ENCODE measurements at places on chromosomes 3 and 15.

- no peak for DNase-seq
Measured at GRCh38 chr15:74422652-74423430, 10.9 kb downstream of the SEMA7A start.

GRCh38 chr3:4806535-4807108 is 172.6 kb upstream of the BHLHE40 start:
- DNase-seq, result no peak

GRCh38 chr3:192684151-192684550 is 43.2 kb downstream of the FGF12 start:
- DNase-seq, result no peak

- DNase-seq, result no peak
Measured at GRCh38 chr15:58865425-58865880, 68.0 kb downstream of the SLTM start.

DNA sequence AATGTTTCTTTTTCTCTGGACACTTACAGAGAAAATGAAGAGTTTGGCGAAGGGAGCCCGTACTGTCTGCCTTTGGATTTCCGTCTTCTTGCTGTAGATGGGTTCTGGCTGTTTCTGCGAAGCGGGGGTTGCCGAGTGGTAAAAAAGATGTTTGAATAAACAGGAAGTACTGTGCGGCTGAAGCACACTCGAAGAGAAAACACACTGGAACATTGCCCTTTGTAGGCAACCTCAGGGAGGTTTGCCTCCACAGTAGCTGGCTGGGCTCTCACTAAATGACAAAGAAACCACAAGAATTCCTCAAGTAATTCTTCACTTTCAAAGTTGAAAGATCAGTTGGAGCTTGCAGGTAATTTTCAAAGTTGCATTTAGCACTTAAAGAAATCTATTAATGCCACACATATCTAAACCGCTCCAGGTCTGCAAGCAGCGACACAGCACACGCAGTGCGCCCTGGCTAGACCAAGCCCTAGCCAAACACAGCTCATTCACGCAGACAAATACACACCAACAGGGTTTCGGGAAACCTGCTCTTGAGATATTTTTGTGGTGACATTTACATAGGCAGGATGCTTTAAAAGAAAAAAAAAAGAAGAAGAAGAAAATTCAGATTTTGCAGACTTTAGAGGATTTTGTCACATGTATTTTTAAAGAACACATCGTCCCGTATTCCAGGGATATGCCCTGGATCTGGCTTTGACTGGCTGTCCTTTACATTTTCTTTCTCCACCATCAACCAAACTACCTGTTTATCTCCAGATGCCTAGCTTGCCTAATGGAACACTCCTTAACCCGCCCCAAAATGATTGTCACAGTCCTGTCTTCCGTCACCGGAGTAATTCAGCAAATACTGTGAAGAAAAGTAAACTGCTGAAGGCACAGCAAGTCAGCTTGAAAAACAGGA is 452.8 kb downstream of the FOXP1 start:
- DNase-seq, result peak; percentile 63

DNA sequence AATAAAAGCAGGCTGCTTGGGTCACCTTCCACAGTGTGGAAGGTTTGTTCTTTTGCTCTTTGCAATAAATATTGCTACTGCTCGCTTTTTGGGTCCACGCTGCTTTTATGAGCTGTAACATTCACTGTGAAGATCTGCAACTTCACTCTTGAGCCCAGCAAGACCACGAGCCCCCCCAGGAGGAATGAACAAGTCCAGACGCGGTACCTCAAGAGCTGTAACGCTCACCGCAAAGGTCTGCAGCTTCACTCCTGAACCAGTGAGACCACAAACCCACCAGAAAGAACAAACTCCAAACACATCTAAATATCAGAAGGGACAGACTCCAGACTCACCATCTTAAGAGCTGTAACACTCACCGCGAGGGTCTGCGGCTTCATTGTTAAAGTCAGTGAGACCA is 47.5 kb upstream of the CCR4 start:
- DNase-seq, result no peak

GRCh38 chr15:100877551-100877950 is 2.1 kb upstream of the ALDH1A3 start:
- DNase-seq, result no peak

- no peak for DNase-seq
Measured at GRCh38 chr15:53031469-53031868, 241.3 kb upstream of the ONECUT1 start.

GRCh38 chr3:184944241-184944640 is 132.3 kb downstream of the VPS8 start:
- DNase-seq, result no peak

GRCh38 chr15:92796161-92796611 is 103.9 kb upstream of the CHD2 start:
- no peak for DNase-seq

DNA sequence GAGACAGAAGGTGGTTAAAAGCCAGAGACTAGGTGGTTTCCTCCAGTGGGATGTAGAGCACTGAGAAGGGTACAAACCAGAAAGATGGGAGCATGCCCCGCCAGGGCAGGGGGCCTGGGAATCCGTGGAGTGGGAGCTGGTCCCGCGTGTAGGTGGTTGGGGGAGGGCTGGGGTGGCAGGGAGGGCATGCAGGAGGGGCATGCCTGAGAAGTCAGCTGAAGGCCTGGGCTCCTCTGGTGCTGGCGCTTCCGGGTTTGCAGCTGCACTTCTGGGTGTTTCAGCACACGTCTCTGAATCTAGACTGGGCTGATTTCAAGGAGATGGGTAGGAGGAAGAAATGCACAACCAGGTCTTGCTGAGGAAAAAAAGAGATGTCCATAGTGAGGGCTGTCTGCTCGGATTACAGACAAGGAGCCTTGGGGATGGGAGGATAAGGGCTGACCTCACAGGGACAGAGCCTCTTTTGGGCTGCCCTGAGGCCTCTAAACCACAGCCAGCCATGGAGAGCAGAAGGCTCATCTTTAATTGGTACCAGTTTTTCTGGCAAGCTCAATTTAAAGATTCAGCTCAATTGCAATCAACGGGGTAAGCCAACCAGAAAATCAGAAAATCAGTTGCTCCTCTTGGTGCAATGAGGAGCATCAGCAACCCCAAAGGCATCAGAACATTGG is 151.9 kb downstream of the FAM43A start:
- no peak for DNase-seq

DNA sequence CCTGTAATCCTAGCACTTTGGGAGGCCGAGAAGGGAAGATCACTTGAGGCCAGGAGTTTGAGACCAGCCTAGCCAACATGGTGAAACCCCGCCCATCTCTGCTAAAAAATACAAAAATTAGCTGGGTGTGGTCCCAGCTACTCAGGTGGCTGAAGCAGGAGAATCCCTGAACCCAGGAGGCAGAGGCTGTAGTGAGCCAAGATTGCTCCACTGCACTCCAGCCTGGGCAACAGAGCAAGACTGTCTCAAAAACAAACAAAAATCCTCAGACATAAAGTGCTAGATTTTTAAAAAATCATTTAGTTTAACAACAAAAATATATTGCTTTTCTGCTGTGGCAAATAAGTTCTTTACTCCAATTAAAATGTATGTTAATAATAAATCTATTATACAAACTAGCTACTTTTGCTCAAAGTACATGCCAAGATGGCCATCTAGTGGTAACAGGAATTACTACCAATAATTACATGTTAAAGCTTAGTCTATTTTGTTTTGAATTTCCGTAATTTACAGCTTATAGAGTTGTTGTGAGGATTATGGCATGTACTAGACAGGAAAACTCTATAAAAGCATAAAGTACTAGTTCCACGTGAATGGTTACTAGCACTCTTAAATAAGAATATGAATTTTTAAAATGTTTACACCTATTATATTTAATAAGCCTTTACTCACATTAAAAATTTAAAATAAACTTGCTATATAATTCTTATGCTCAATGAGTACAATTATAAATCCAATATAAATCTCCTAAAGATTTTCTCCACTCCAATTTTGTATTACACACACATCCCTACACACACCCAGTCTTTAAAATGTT is 39.0 kb downstream of the GABPB1 start:
- DNase-seq, result peak; percentile 42

DNA sequence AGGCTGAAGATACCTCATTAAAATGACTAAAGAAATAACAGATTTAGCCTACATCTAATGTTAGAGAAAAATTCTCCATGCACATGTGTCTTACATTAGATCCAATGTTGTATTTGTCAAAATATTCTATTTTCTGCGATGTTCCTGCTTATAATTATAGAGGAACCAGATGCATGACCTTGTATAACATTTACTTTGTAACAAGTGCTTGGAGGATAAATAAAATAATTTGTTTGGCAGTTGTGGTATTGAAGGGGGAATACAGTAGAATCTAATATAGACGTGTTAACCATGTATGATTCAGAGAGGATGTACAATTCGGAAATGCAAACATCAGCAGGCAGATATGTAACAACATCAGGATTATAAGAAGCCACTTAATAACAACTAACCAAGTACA is 922.2 kb downstream of the TUSC7 start:
- no peak for DNase-seq

DNA sequence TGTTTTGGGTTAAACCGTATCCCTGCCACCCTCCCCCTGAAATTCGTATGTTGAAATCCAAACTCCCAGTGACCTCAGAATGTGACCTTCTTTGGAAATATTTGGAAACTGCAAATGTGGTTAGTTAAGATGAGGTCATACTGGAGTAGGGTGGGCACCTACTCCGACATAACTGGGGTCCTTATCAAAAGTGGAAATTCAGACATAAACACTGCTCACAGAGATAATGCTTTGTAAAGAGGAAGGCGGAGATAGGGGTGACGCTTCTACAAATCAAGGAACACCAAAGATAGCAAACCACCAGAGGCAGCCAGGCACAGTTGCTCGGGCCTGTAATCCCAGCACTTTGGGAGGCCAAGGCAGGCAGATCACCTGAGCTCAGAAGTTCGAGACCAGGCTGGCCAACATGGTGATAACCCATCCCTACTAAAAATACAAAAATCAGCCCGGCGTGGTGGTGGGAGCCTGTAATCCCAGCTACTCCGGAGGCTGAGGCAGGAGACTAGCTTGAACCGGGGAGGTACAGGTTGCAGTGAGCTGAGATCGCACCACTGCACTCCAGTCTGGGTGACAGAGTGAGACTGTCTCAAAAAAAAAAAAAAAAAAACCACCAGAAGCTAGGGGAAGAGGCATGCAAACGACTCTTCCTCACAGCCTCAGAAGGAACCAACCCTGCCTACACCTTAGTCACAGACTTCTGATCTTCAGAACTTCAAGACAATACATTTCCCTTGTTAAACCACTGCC is 51.1 kb upstream of the CHD2 start:
- no peak for DNase-seq

GRCh38 chr15:66001042-66001441 is 131.8 kb downstream of the RAB11A start:
- no peak for DNase-seq

- DNase-seq, result no peak
Measured at GRCh38 chr3:131636266-131636775, 133.6 kb upstream of the MRPL3 start.

DNA sequence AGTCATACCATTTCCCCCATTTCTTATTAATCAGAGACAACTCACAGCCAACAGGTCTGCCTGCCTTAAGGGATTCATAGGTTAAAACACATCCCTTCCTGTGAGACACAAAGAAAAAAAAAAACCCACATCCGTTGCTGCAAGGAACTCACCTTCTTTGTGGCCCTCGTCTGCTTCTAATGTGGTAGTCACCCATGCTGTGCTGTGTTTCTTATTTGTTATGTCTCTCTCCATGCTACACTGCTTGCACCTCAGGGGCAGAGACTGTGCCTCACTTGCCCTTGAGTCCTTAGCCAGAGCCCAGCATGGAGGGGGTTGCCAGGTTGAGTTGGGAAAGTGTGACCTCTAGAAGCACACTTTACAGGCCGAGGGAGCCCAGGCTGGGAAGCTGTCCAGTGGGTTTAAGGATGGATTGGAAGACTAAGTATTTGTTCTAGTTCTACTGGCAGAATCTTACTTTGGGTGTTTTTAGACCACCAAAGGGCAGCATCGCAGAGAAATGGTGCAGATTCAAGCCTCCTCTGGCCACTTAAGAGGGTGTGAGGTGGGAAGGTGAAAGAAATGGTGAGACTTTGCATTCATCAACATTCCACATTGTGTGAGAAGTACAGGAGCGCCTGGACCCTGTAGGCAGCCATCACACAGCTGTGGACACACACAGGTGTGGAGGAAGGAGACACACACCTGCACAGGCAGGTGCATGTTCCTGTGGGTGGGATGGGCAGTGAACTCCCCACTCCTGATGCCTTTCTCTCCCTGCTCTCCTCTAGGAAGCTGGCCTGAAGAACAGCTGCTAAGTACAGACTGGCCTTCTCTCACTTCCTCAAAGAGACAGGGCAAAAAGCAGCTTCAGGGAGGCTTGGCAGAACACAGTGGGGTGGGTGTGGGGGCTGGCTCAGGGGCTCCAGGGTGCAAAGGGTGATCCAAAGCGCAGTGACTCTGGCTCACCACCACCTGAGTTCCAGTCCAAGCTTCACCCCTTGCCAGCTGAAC is 48.8 kb downstream of the GLB1 start:
- no peak for DNase-seq

- DNase-seq, result no peak
Measured at GRCh38 chr15:75352186-75353080, 5.6 kb downstream of the NEIL1 start.

DNA sequence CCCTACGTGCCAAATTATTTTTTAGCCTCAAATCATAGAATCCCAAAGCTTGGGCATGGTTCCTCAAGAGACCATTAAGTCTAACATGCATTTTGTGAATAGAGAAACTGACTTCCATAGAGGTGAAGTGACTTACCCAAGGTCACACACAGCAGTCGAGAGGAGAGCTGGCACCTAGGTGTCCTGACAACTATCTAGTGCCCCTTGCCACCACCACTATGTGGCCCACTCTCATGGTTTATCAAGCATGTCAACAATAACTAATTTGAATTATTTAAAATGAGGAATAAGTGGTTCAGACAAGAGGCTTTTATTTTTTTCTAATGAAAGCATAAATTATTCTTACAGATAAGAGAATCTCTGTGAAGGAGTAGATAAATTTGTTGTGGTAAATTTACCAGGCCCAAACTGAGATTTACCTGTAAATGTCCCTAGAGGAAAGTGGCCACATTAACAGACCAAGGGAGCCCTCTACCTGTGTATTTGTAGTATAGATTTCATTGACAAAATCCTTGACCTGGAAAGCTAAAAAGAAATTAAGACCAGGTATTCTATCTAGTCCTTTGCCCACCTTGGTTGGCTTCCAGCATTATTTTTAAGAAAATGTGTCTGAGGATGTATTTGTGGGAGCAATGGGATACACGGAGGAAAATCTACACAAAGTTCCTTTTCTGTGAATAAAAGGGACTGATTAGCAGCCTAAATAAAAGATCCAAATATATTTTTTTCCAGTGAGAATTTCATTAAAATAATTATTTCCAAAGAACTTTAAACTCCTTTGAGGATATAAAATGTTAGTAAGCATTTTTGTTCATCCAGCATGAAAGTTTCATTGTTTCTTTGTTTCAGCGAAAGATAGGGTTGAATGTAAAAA is 49.1 kb downstream of the IQCH start:
- DNase-seq, result no peak

- DNase-seq, result no peak
Measured at GRCh38 chr3:31699309-31699953, 166.7 kb downstream of the STT3B start.
